ENCODE measurements at places on chromosomes 6 and 20. TPM values are rescaled to one million over a fixed set of nuclear protein-coding genes. Genes with fewer than 3 reads are reported as not detected.

Gene PPIL1
- polyA plus RNA-seq: 83.7 TPM

Gene NKX2-4
- polyA plus RNA-seq: 0.12 TPM

Gene SLC2A10
- 9.0 TPM for polyA plus RNA-seq

Gene PAX1
- not detected for polyA plus RNA-seq

Gene SOX18
- 0.09 TPM for polyA plus RNA-seq

Gene LY6G6C
- 0.23 TPM for polyA plus RNA-seq

Gene ZNF391
- polyA plus RNA-seq: 4.8 TPM

Gene MYL9
- polyA plus RNA-seq: 26.8 TPM

Gene SLC17A3
- polyA plus RNA-seq: not detected

Gene SLC2A4RG
- polyA plus RNA-seq: 32.9 TPM

Gene GUCA1A
- polyA plus RNA-seq: 24.6 TPM

Gene IMPG1
- 0.02 TPM for polyA plus RNA-seq

Gene RAMACL
- 0.23 TPM for polyA plus RNA-seq

Gene PAQR8
- 9.7 TPM for polyA plus RNA-seq

Gene GTSF1L
- polyA plus RNA-seq: not detected

Gene MEI4
- polyA plus RNA-seq: 0.05 TPM

Gene ACSS1
- polyA plus RNA-seq: 3.4 TPM

Gene SGK2
- 0.21 TPM for polyA plus RNA-seq

Gene GLP1R
- 2.7 TPM for polyA plus RNA-seq

Gene ARG1
- not detected for polyA plus RNA-seq

Gene XKR7
- 2.4 TPM for polyA plus RNA-seq

Gene TNXB
- 6.5 TPM for polyA plus RNA-seq

Gene GTF2H4
- 46.2 TPM for polyA plus RNA-seq

Gene NAA20
- polyA plus RNA-seq: 15.8 TPM

Gene DEF6
- polyA plus RNA-seq: 3.3 TPM

Gene RAET1G
- polyA plus RNA-seq: 0.08 TPM

Gene PRKN
- 0.19 TPM for polyA plus RNA-seq

Measured in H1 (cell line).